ENCODE measurements at places on chromosomes 2 and 18.

- DNase-seq = no peak
These were observed 55.1 kb upstream of the ACVR2A start for GRCh38 chr2:147789720-147790119.

- no peak for DNase-seq
These were observed 13.7 kb downstream of the FBLN7 start for GRCh38 chr2:112151701-112152440.

- DNase-seq = no peak
These were observed 492.4 kb upstream of the ACVR2A start for GRCh38 chr2:147352264-147353071.

DNA sequence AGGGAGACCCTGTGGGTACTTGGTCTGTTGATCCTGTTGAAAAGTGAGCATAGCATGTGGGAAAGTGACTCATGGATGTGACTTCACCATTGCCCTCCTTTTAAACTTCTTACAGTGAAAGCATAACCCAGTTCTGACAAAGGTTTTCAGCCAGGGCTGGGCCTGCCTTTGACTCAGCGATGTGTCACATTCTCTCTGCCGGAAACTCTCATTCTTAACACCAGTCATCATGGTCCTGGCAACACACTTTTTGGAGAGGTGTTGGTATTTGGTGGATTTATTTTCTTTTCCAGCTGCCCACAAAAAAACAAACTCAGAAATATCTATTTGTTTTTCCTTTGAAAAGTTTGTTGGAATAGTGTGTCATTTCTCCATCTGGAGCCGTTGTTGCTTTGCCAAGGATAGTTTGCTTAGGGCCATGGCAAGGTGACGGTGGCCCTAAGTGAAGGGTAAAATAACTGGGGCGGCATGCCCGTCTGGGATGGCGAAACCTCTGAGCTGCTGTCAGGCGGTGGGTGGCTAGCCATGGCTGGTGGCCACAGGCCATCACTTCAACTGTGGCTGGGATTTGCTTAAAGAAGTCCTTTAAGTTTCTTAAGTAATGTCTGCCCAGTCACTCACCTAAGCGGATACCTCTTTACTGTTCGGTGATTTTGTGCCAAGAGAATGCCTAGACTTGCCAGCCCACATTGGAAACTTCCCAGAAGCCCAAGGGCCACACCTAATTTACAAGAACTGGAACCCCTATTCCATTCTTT is 123.3 kb downstream of the LTBP1 start:
- DNase-seq = peak; percentile 44

GRCh38 chr2:120360307-120360855 is 14.4 kb downstream of the INHBB start:
- no peak for DNase-seq

DNA sequence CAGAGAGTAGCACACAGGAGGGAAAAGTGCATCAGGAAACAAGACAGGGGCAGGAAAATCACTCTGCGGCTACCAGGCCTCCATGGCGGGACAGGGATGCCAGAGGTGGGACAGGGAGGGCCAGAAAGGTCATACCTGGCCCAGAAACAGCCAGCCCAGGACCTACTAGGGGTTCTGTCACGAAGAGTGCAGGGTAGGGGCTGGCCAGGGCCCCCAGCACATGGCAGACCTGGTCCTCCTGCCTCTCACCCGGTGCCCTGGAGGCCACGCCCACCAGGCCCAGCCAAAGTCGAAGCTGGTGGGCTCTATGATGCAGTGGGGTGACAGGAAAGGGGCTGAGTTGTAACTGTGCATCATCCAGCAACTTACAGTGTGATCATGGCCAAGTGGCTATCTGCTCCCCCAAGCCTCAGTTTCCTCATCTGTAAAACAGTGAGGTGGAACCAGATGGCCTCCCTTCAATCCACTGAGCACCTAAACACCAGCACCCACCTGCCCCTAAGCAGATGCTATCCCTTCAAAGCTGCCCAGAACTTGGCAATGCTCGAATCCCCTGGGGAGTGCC is 10.6 kb downstream of the CYP26B1 start:
- no peak for DNase-seq

DNA sequence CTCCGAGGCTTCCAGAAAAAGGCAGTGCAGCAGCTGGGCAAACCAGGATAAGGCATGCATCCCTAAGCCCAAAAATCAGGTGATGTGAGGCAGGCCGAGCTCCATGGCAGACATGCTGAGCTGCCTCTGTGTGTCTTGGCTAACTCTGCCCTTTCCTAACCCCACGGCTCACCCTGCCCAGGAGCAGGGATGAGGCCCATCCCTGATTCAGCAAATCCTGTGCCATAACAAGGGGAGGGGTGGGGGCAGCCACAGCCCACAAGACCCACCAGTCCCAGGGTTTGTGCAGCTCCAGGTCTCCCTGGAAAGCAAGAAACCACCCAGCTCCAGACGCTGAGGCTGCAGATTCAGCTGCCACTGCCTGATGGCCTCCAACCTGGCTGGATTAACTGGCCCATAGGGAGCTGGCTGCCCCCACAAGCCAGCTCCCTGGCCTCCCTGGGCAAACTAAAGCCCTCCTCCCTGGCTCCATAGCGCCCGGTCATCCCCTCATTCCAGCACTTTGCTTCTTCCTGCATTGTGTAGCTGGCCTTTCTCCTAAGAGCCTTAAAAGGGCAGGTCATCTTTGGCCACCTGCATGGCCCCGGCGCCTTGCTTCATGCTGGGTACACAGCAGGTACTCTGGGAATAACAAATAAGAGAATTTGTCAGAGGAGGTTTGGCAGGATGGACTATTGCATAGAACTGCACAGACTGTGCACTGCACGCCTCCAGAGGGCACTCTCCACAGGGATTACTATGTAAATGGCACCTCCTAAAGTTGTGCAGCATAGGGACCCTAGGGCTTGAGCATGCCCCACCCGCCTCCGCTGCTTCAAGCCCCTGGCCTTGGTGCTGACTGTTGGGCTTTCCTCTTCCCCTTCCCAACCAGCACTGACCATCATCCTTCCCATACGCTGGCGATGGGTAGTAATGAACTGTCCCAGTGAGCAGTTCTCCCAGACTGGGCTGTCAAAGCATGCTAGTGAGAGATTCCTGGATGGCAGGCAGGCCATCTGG is 10.7 kb downstream of the STEAP3 start:
- no peak for DNase-seq

DNA sequence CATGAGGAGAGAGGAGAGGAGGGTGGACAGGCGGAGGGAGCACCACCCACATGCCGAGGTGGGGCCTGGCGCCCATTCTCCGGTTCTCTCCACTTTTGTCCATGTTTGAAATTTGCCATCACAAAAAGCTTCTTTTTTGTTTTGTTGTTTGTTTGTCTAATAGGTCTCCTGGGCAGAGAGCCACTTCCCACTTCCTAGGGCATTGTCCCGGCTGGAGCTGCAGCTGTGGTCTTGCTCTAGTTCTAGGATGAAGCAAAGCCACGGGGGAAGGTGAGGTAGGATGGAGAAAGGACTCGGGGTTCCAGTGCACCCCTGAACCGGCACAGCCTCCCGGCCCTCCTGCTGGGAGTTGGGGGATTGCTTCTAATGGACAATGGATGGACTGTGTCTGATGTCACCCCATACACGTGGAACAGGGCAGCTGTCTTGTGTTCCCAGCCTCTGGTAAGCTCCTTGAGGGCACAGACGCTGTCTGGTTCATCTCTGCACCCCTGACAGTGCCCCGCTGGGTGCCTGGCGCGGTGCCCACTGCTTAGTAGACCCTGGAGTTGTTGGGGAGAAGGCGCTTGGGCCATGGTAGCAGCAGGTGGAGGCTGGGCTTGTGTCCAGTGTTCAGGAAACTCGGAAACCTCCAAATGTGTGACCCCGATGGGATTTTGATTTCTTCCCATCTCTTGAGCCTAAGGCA is 278.4 kb downstream of the NDUFA10 start:
- no peak for DNase-seq

GRCh38 chr18:13192970-13193369 is 25.6 kb upstream of the LDLRAD4 start:
- no peak for DNase-seq

GRCh38 chr2:207285473-207285815 is 119.7 kb upstream of the KLF7 start:
- DNase-seq = no peak

DNA sequence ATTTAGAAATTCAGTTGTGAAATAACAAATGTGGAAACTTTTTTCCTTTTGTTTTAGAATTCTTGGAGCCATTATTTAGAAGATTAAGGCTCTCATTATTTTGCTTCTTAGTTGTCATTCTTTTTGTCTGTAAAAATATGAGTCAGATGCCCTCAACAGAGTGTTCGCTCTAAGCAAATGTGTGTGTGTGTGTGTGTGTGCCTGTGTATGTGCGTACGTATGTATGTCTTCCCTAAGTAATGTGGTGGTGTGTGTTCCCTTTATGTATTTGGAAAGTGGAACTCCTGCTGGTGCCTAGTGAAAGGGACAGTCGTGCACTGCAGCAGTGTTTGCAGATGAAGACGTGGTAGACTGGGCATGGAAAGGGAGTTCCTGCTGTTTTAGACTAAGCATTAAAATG is 27.5 kb downstream of the ZNF407 start:
- no peak for DNase-seq

- no peak for DNase-seq
These were observed 57.2 kb downstream of the CYB5A start for GRCh38 chr18:74234326-74235171.

GRCh38 chr2:222807431-222807830 is 53.4 kb upstream of the ACSL3 start:
- no peak for DNase-seq

- no peak for DNase-seq
These were observed 41.8 kb downstream of the LDLRAD4 start for GRCh38 chr18:13260197-13260934.

- no peak for DNase-seq
These were observed 311.4 kb downstream of the CTNNA2 start for GRCh38 chr2:79824086-79824786.

- DNase-seq = no peak
These were observed 1683.2 kb upstream of the SLC39A10 start for GRCh38 chr2:193973781-193974180.

GRCh38 chr2:239991689-239992314 is 33.3 kb downstream of the NDUFA10 start:
- no peak for DNase-seq

DNA sequence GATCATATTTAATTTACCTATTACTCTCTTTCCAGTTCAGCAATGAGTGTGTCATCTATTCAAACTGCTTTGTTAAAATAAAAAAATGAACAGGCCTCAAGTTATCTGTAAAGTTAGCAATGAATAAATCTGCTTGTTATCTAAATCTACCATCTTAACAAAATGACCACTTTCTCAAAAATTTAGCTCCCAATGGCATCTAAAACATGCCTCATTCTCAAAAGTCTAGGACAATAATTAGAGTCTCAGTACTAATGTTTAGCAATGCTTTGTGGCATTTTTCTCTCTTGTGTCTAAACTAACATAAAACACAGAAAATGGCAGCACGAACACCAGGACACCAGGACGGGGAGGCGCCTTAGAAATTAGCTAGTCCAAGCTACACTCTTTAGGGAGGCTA is 3.6 kb upstream of the ASAP2 start:
- DNase-seq = no peak

- DNase-seq = no peak
These were observed 211.6 kb upstream of the MMADHC start for GRCh38 chr2:149799013-149799705.

GRCh38 chr2:234577191-234577590 is 80.3 kb upstream of the ARL4C start:
- DNase-seq = no peak

GRCh38 chr18:24559526-24559925 is 99.1 kb downstream of the HRH4 start:
- no peak for DNase-seq

DNA sequence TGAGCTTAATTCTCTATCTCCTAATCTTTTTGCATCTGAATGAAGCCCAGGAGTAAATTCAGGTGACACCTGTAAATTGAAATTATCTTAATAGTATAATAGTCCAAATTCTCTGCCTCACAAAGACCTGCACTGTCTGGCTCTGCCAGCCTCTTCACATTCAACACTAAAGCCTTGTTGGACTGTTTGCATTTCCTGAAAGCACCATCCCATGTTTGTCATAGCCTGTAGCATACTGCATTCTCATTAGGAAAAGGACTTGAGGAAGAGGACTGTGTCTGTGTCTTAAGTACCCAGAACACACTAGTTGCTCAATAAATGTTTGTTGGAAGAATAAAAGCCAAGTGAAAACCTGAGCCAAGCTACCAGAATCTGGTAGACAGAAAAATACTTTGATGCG is 42.9 kb upstream of the GRHL1 start:
- no peak for DNase-seq
